CD4-positive, alpha-beta T cell treated with Interleukin-17A for 4 hours (primary cell): ENCODE measurements at places on chromosomes 13 and 19.

DNA sequence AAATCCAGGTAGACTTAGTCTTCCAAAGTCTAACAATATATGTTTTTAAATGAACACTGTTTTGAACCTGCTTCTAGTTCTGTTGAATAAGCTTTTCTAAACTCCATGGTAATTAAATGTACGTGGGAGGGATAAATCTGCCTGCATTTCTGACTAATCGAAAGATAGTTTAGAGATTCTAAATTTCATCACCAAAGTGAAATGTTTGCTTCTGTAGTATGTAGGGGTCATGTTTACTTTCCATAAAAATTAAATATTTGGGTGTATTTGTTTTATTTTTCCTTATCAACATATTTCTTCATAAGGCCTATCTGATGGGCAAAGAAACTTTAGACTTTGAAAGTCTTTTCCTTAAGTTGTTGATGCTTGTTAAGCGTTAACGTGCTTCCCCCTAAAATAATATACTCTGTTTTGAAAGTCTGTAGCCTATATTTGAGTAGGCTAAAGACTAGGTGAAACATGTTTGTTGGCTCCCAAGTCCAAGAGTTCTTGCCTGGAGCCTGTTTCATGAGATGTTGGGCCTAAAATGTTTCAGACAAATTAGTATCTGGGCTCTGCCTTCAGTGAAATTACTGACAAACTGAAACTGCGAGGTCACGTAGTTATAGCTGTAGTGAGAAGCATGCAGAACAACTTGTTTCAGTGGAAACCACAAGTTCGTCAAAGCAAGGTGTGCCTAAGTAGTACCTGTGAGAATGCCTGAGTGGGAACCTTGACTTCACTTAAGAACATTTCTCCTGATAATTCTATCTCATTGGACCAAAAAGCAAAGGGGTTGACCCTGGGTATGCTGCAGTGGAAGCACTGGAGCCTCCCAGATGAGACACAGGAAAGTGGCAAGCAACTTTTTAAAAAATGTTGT is 126.2 kb downstream of the LMO7 start:
- DNase-seq, result peak; percentile 34

- DNase-seq, result no peak
Observed at GRCh38 chr13:82766732-82767321, 1115.4 kb downstream of the SLITRK1 start.

GRCh38 chr13:34654203-34654602 is 287.9 kb upstream of the NBEA start:
- no peak for DNase-seq

GRCh38 chr19:53076984-53077383 is 26.2 kb downstream of the ZNF160 start:
- DNase-seq, result no peak

- no peak for DNase-seq
Observed at GRCh38 chr19:29511768-29512167, 14.0 kb upstream of the VSTM2B start.

- DNase-seq, result no peak
Observed at GRCh38 chr13:103243495-103243894, 177.3 kb upstream of the SLC10A2 start.

GRCh38 chr13:51761643-51762350 is 42.2 kb downstream of the DHRS12 start:
- no peak for DNase-seq

DNA sequence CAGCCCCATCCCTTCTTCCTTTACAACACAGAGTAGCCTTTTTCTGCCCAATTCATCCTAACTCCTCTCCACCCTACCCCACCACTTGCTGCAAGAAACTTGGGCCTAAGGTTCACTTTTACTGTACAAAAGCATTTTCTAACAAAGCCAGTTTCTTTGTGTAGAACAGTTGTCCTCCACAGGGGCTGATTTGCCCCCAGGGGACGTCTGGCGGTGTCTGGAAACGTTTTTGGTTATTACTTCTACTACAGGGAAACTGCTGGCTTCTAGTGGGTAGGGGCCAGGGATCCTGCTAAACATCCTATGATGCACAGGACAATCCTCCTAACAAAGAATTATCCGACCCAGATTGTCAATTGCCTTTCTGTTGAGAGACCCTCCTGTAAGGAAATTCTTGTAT is 7.3 kb upstream of the LMO7 start:
- DNase-seq, result no peak

DNA sequence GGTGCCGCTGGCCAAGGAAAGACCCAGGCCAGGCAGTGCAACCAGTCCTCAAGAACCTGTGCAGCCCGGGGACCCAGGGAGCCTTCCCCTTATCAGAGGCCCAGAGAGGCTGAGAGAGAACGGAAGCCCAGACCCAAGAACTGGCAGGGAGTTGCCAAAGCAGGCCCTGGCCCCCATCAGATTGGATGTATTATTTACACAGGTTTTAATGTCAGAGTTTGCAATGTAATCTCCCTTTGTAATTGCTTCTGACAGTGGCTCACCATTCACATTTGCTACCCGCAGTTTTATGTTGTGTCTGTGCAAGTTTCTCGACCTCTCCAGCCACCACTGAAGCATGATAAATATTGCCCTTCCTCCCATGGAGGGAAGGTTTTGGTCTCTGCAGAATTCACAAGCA is 660.9 kb downstream of the LIG4 start:
- no peak for DNase-seq

DNA sequence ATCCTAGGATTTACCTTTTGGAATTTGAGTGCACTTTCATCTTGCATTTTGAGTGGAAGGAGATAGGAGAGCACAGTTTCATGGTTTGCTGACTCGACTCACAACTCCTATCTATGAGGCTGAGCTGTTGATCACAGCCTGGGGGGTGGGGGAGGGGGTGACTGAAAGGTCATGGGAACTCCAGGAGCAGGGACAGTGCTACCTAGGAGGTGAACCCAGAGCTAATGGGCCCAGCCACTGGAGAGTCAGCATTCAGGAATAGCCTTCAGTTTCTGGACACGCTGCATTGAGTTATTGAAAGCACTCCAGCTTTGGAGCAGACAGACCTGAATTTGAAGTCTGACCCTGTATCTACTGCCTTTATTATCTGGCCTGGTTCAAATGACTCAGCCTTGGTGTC is 339.9 kb downstream of the SLC7A1 start:
- DNase-seq, result no peak

- peak; percentile 17 for DNase-seq
Observed at GRCh38 chr19:5038631-5039271, 69.8 kb downstream of the KDM4B start.

DNA sequence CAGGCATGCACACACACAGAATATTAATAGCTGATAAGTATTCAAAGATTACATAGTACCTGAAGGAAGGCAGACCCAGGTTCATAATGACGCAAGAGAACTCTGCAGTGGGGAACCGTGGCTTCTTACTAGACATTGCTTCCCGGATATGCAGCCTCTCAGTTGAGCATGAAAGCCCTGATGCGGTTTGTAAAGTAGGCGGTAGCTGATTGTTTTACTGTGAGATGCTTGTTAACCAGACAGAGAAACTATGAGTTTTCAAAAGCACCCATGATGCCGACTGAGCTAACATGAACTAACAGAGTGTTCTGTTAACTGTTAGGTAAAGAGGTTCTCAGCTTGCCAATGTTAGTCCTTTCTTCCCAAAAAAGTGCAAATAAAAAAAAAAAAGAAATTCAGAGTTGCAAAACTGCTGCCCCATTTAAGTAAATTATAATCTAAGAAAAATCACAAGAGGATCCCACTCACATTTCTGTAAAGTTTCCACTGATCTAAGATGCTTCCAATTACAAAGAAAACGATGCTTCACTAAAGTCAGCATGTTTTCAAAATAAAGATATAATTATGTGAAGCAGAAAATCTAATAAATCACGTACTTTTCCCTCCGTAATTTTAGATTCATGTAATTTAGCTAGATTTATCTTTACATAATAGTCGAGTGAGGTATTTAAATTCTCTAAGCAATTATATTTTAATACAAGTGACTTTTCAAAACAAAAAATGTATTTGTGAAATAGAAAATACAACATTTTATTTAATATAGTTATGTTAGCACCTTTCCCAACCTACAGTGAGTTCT is 2.2 kb downstream of the FLT1 start:
- peak; percentile 49 for DNase-seq

GRCh38 chr13:102325321-102325720 is 76.5 kb downstream of the FGF14 start:
- no peak for DNase-seq

- no peak for DNase-seq
Observed at GRCh38 chr13:85500696-85501256, 298.4 kb downstream of the SLITRK6 start.

DNA sequence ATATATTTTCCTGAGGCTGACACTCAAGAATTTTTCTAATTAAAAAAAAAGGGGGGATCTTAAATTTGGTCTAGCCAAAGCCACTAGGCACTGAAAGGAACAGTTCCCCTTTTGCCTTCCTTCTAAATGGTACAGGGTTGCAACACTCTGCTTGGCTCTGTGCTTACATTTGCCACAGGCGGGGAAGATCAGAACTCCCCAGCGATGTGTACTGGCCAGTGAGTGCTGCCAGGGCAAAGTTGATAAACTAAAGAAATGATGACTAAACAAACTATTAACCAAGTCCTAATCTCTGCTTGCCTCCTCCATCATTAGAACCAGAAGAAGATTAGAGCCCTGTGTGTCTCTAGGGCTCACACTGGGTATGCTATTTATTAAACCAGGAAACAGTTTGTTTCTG is 75.3 kb upstream of the SCEL start:
- DNase-seq, result no peak

DNA sequence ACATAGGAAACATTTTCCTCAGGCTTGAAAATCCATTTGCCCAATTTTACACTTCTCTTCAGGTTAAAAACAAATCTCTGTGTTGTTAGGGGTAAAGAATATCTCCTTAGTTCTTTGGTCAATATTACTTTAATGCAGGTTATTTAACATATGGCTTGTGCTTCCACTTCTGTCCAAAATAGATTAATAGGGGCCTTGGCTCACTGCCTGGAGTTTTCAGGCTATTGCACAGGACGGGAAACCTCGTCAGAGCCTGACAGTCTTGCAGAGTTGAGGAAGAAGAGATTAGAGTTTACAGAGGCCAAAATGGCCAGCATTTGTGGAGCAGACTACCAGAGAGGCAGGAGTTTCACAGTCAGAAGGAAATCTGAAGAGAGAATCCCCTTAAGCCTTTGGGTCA is 863.9 kb upstream of the GPC6 start:
- no peak for DNase-seq

GRCh38 chr13:77740931-77741596 is 43.6 kb downstream of the SLAIN1 start:
- no peak for DNase-seq

- DNase-seq, result no peak
Observed at GRCh38 chr13:58165617-58166016, 534.1 kb downstream of the PCDH17 start.
